Stimulated activated CD4-positive, alpha-beta T cell treated with anti-CD3 and anti-CD28 coated beads, Interleukin-15, amount 100 ng/mL, for 48 hours (primary cell): ENCODE measurements at places on chromosomes 7 and 10.

GRCh38 chr7:112399501-112399900, 50.8 kb upstream of the IFRD1 start:
- no peak for DNase-seq

DNA sequence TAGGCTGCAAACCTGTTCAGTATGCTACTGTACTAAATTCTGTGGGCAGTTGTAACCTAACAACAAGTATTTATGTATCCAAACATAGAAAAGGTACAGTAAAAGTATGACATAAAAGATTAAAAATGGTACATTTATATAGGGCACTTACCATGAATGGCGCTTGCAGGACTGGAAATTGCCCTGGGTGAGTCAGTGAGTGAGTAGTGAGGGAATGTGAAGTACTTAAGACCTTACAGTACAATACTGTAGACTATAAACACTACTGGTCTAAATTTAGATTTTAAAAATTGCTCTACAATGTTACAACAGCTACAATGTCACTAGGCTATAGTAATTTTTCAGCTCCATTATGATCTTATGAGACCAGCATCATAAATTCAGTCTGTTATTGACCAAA, 146.0 kb upstream of the GNAI1 start:
- DNase-seq: no peak

- no peak for DNase-seq
Measured at GRCh38 chr7:21368317-21368716, 59.6 kb upstream of the SP4 start.

- no peak for DNase-seq
Measured at GRCh38 chr10:110725801-110726630, 81.9 kb downstream of the RBM20 start.

- DNase-seq: no peak
Measured at GRCh38 chr7:29990931-29991330, 1.3 kb upstream of the SCRN1 start.

DNA sequence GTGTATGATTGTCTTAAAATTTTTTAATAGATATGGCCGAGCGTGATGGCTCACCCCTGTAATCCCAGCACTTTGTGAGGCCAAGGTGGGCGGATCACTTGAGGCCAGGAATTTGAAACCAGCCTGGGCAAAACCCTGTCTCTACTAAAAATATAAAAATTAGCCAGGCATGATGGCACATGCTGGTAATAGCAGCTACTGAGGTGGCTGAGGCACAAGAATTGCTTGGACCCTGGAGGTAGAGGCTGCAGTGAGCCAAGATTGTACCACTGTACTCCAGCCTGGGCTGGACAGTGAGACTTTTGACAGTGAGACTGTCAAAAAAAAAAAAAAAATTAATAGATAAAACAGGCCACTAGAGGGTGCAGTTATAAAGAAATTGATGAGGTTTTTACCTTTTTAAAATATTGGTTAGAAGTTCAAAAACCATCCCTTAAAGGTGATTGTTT, 20.5 kb downstream of the NOM1 start:
- no peak for DNase-seq

GRCh38 chr10:77188000-77188395, 449.6 kb downstream of the KCNMA1 start:
- DNase-seq: no peak

DNA sequence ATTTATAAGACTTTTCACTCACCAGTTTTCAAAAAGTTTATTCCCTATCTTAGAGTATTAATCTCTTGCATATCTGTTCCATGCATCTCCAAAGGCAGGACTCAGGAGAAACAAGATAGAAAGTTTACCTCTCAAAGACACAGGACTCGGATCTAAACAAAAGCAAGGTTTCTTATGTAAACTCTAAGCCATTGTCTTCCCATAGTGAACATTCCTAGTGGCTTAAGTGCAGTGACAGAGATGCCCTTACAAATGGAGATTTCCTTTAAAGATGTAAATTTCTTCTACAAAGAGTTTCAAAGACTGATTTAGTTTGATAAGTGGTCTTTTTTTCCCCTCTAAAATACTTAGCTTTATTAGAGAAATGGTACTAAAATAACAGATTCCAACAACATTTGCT, 209.8 kb downstream of the ACTR3B start:
- no peak for DNase-seq

DNA sequence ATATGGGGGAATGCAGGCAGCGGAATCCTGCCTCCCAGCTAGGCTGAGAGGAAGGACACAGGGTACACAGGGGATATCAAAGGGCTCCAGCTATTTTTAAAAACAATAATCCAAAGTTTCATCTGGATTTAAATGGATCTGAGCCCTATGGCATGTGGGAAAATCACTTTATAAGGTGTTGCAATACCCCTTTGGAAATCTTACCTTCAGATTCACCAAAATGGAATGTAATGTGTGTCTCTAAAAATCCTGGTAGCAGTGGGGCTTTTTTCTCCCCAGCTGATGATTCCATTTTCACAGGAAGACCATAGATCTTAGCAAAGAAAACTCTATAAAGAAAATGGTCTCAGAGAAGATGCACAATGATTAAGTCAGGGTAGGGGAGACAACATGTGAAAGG, 722.2 kb downstream of the PARD3 start:
- no peak for DNase-seq
